Large intestine (tissue), 12 donors: ENCODE measurements at places on chromosomes 6 and 20.

- DNase-seq, result no peak
These were observed 77.8 kb downstream of the FILIP1 start for GRCh38 chr6:75415804-75416203.

DNA sequence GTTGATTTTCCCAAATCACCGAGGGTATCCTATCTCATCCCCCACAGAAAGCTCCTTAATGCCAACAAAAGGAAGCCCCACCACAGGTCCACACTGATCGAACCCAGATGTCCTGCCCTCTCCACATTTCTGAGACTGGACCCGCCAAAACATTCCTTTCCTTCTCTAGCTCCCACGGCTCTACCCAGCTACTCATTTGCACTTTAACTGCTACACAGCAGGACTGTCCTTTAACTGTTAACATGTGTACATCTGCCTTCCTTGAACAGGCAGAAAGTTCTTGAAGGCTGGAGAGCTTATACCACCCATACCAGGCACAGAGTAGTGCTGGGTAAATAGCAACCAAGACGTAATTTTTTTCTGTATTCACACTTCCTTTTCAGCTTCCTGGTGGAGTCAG, 68.6 kb downstream of the TRMT6 start:
- DNase-seq, result no peak

GRCh38 chr20:23162887-23163286, 76.8 kb upstream of the CD93 start:
- DNase-seq, result no peak

DNA sequence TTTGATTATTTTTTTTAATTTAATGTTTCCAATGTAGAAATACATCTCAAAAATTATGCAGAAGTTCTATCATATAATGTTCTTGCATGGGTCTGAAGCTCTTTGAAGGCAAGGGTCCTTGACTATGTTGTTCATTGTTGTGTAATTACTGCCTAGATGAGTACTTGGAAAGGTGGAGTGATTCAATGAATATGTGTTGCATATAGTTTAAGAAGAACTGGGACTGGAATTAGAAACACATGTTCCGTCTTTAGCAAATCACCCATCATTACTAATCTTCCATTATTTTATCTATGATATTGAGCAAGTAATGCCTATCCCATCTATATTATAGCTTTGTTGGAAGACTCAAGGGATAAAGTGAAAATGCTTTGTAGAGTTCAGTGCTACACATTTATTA, 147.3 kb downstream of the LAMA2 start:
- DNase-seq, result no peak

DNA sequence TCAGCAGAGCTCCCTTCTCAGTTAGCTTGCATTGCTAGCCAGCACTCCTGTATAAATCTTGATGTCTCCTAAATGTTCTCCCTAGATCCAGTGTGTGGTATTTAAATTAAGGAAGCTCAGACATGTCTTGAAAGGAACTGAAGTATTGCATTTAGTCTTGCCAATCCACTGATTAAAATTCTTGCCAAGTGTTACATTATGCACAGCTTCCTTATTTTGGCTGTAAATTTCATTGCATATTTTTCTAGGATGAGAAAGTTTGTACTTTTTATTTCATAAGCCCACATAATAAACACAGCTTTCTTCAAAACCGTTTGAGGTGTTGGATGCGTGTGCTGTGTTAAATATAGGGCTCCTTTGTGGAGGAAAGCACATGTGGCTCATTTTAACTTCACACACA, 329.8 kb upstream of the FLRT3 start:
- no peak for DNase-seq

DNA sequence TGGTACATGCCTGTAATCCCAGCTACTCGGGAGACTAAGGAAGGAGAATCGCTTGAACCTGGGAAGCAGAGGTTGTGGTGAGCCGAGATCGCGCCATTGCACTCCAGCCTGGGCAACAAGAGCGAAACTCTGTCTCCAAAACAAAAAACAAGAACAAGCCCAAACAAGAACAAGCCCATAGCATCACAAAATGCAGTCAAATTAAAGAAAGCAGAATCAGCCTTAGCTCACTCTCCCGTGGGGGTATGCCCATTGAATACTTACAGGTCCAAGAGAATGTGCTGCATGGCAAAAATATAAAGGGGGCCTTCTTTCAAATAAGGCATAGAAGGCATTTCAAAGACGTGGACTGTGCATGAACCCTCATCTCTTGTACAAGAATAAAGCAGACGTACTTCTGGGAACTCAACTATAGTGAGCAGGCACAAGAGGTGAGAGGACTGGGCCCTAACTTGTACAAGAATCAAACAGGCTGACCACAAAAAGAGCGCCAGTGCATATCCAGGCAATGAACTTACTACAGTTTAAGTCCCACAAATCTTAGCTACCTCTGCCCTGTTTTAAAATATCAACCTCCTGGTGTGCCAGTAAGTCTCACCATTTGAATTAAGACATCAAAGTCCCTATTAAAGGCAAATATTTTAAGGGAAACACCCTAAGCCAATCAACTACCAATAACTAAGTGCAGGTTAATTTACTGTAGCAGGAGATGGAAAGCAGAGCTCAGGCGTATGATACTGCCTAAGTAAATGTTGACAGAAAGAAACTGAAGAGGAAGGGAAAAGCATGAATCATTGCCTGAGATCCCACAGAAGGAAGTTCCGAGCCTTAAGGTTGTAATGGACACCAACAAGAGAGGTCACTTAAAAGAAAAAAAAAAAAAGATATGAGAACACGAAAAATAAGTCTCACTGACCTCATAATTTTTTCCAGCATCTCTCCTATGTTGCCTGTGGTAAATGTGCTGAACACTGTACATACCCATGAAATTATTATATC, 37.4 kb downstream of the TOMM6 start:
- DNase-seq, result peak; percentile 20

DNA sequence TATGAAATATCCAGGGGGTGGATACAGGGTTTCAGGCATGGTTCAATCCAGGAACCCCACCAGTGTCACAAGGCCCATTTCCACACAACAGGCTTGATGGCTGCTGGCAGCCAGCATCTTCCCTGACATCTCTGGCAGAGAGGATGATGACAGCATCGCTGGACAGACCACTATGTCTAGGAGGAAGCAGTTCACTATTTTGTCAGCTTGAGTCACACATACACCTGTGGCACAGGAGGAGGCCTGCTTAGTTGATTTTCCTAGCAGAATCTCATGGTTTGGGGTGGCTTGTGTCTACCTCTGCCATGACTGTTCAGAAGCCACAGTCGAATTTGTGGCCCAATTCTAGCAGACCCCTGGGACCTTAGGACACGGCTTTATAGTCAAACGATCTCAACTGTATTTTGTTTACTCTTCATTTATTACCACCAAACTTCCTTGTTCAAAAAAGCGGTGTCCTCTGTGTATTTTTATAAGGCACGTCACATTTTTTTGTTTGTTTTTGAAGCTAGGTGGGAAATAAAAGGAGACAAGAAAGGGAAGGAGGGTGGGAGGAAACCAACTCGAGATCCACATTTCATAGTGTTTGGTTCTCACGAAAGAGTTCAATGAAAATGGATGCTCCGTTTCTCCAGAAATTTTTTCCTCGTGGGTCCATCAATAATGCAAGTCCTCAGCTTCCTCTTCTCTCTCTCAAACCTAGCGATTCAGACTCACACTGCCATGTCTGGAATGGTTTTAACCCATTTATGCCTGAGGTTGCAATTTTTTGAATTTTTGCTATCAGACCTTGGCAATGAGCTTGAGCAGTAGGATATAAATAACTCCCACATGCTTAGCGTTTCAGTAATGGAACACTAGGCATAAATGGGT, 94.4 kb downstream of the TOX2 start:
- no peak for DNase-seq
